Activated naive CD8-positive, alpha-beta T cell treated with anti-CD3 and anti-CD28 coated beads, Interleukin-2, amount 10 ng/mL, durations not matched to agents 7 days and 5 days (primary cell): ENCODE measurements at places on chromosomes 4 and X. TPM values are rescaled to one million over a fixed set of nuclear protein-coding genes. Genes with fewer than 3 reads are reported as not detected.

DNA sequence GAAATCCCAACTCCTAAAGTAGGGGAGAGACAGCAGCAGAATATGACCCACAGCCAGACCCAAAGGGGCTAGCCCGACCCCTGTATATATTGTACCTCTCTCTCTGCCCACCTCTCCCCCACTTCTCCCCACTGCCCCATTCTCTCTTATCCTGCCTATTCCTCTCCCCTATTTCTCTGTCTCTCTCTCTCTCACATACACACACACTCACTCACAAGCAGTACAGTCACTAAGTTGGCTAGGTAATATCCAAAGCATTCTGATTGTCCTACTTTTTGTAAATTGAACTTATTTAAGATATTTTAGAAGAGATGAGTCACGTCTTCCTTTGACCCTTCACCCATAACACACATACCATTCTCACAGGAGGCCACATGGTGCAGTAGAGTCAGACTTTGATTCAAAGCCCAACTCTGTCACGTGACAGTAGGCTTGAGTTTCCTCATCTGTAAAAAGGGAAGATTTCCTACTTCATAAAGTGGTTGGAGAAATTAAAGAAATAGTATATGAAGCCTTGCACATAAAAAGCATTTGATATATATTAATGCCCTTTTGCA, 29.5 kb downstream of the SRPX2 start:
- DNase-seq = no peak

DNA sequence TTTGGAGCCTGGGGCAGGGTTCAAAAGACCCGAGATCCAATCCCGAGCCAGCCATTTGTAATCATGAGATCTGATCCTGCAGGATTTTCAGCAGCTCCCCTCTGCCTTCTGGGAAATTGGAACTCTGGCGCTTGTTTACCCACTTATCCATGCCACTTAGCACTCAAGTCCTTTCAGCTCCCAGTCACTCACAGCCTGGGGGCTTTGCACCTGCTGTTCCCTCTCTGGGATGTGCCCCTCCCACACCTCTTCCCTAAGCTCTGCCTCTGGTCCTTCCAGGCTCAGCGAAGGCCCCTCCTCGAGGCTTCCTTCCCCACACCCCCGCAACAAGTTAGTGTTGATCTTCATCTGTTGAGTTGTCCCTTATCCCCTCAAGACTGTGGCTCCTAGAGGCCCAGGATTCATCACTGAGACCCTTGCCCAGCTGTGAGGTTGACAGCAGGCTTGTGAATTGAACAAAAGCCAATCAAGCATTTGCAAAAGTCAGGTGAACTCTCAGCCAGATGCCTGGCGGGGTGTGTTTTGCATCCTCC, 99.1 kb upstream of the AFAP1 start:
- DNase-seq = no peak

DNA sequence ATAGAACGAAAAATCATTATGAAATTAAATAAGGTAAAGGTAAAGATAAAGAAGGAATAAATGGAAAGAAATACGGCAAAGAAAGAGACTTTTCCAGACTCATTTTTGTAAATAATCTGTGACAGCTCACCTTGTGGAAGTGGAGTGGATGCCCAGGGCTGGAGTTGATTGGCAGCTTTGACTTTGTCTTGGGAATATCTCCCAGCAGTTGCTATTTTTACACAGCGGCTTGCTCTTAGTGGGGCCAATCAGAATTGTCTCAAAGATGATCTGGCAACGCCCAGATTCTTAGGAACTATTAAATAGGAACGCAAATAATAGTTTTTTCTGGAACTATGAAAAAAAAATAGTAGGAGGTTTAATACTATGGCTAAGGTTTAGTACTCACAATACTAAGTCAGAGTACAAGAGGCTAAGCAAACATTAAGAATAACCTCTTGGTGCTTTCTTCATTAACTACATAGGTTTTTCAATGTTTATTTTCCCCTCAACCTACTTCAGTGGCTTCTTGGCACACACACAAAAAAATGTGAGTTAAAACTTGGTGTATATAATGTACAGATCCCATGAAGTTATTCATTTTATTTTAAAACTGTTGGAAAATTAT, 132.7 kb downstream of the TRAM1L1 start:
- DNase-seq = no peak

GRCh38 chr4:98626350-98626749, 32.1 kb downstream of the TSPAN5 start:
- no peak for DNase-seq

The SSX2 gene
- total RNA-seq = not detected

The MAGEA4 gene
- not detected for total RNA-seq

The MAGEC2 gene
- not detected for total RNA-seq

The SPACA5 gene
- not detected for total RNA-seq

The RNF4 gene
- 109 TPM for total RNA-seq
